Activated CD4-positive, alpha-beta T cell treated with anti-CD3 and anti-CD28 coated beads, Interleukin-10, Interleukin-2, amounts not matched to agents 100 ng/mL and 50 ng/mL, durations not matched to agents 16 hours and 8 hours (primary cell): ENCODE measurements at places on chromosomes 2 and 18.

DNA sequence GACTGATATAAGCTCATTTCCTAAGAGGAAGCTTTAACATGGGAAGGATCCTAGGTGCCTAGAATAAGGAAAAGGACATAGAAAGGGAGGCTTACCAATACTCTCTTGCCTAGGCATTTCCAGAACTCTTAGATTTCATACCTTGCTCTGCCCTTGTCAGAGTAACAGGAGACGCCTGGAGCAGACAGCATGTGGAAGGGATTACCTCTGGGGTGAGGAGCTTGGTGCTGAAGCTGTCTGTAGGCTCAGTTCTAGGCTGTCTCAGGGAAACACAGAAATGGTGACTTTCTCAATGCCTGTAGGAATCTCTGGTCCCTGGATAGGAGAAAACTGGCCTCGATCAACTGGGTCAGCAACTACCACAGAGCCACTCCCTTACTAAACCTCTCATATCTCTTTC lies 150.0 kb downstream of the SLC4A3 start:
- no peak for DNase-seq

GRCh38 chr18:9961041-9961440 lies 47.2 kb downstream of the VAPA start:
- no peak for DNase-seq

- DNase-seq = peak; percentile 8
These were observed 419.9 kb downstream of the TGIF1 start for GRCh38 chr18:3869848-3870247.

DNA sequence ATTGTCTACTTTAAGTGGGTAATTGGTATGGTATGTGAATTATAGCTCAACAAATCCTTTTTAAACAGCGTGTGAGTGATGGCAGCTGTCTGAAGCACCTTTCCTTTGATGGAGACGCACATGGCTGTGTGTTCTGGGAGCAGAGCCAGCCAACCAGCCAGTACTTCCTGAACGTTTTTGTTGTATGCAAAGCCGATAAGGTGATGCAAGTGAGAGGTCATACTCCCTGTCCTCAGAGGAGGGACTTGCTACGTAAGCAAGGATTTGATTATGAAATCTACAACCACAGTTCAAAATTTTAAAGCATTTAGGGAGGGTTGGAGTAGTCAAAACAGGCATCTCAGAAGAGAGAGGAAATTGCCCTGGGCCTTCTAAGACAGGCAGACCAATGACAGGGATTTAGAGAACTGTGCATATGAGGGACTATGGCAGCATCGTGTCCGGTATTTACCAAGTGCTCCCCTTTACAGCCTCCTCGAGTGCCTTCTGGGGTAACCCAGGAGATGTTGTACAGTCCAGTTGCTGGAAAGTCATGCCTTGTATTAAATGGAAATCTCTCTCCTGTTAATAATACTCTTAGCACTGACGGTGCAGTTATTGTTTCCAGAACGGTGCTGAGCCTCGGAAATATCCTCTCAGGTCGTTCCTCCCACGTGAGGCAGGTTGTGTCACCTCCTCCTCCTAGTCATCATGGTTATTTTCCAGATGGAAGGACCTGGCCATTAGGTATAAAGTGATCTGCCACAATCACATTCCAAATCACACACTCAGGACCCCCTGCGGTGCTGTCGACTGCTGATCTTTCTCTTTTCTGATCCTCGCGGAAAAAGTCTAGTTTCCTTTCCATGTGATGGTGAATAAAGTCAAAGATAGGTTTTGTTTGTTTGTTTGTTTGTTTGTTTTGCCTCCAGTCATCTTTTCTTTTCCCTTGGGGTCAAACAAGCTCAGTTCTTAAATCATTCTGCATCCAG lies 28.4 kb downstream of the ARHGEF4 start:
- no peak for DNase-seq

- DNase-seq = no peak
These were observed 52.0 kb downstream of the DCC start for GRCh38 chr18:52391810-52392559.

GRCh38 chr2:20615466-20616241 lies 35.2 kb downstream of the HS1BP3 start:
- DNase-seq = no peak

DNA sequence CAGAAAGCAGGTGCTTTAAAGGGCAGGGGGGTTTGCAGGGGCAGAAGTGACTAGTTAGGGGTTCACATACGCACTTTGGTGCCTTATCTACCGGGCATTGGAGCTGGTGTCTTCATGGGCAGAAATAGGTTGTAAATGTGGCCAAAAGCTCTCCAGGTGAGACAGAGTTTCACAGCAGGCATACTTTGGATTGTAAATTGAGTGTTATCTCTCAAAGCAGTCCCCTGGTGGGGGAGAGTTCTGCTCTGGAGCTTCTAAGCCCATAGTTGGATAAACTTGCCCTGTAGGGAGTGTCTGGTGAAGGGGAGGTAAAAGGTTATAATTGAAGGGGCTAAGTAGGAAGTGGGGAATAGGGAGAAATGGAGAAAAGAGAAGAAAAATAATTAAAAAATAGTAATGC lies 43.1 kb downstream of the COL4A3 start:
- DNase-seq = no peak

DNA sequence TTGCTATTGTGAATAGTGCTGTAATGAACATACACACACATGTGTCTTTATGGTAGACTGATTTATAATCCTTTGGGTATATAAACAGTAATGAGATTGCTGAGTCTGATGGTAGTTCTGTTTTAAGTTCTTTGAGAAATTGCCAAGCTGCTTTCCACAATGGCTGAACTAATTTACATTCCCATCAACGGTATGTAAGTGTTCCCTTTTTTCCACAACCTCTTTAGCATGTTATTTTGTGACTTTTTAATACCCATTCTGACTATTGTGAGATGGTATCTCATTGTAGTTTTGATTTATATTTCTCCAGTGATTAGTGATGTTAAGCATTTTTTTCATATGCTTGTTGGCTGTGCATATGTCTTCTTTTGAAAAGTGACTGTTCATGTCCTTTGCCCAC lies 86.7 kb downstream of the TTC27 start:
- no peak for DNase-seq

DNA sequence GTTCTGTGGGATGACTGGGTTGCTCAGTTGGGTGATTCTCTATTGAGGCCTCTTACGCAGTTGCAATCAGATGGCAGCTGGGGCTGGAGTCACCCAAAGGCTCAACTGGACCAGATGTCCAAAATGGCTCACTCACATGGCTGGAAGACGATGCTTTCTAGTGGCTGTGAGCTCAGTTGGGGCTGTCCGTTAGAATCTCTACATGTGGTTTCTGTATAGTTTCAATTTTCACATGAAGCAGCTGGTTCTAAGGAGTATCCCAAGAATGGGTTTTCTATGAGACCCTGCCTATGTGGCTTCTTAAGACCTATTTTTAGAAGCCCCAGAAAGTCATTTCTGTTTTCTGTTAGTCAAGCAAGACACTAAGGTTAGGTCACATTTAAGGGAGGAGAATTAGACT lies 4.4 kb downstream of the XRCC5 start:
- DNase-seq = peak; percentile 49

GRCh38 chr2:64820901-64821300 lies 167.2 kb upstream of the SERTAD2 start:
- DNase-seq = no peak

DNA sequence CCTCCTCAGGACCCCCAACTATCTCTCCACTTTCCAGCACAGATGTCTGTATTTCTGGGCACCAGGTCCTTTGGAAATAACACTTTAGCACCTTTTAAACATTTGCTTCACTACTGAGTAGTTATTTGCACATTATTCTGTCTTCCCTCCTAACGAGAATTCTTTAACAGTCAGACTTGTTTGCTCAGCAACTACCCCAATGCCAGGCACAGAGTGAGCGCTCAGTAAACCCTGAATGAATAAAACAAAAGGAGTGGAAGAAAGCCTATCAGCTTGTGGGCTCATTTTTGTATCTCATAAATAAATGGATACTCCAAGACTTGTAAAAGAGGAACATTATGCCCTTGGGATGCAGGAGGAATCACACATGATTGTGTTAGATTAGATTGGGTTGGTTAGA lies 450.4 kb downstream of the TGIF1 start:
- DNase-seq = no peak

DNA sequence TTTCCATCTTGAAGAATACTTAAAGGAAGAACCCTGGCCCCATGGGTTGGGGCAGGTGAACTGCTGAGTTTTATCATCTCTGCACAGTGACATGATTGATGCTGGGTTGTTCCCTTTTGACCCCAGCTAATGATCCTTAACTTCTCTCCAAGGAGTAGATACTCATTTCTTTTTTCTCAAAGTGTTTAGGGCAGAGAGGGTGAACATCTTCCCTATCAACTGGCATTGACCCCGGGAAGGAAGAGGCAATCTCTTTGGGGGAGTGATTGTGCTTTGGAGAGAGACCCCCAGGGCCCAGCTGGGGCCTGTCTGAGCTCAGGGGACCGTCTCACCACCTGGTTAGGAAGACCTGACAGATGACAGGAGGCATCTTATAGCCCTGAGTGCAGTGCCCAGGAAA lies 190.6 kb downstream of the FHOD3 start:
- no peak for DNase-seq

DNA sequence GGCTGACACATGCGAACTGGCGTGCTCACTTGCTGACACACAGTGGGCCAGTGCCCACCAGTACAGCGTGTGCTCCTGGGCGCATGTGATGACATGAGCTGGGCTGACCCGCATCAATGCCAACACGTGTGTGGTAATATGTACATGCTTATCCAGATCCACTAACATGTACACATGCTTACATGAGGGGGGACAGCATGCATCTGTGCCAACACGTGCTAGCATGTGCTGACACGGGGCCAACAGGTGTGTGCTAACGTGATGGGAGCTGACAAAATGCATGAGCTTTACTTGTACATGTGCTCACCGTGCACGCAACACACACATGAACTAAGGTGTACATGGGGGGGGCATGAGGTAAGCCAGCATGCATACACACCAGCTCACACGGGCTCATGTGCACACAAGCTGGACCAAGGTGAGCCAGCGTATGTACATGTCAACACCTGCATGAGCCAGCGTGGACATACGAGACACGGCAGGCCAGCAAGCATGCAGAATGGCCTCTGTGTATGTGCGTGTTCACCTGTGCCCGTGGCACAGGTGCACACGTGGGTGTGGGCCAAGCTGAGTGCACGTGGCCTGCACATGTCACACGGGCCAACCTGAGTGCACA lies 28.5 kb downstream of the GPC1 start:
- DNase-seq = no peak

DNA sequence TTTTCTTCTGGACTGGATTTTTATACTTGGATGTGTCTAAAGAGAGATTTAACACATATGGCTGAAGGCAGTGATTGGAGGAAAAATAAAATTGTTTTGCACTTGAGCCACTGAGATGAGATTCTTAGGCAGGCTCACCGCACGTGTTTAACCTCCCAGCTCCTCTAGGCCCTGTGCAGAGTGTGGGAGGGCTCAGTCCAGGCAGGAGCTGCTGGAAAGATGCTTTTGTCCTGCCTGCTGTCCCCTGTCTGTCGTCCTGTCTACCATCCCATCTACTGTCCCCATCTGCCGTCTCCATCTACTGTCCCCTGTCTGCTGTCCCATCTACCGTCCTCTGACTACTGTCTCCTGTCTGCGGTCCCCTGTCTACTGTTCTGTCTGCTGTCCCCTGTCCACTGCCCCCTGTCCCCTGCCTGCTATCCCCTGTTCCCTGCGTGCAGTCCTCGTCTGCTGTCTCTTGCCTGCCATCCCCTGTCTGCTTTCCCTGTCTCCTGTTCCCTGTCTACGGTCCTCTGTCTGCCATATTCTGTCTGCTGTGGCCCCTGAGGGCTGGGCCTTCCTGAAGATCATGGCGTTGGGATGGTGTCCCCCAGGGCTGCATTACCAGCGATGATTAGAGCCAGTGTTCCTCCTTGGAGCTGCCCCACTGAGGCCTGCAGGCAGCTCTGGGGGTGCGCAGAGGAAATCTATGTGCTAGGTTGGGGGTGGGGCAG lies 43.7 kb upstream of the HS6ST1 start:
- DNase-seq = no peak
